ENCODE measurements at places on chromosomes 7 and 10. TPM values are rescaled to one million over a fixed set of nuclear protein-coding genes. Genes with fewer than 3 reads are reported as not detected.

The OPN1SW gene
- total RNA-seq, result not detected

The PLPP4 gene
- total RNA-seq, result 6.8 TPM

The NPY gene
- total RNA-seq, result not detected

The ENTPD1 gene
- 0.03 TPM for total RNA-seq

The TAS2R5 gene
- total RNA-seq, result not detected

The GLI3 gene
- total RNA-seq, result 1.8 TPM
